ENCODE measurements at places on chromosomes 12 and 14.

- DNase-seq = no peak
Measured at GRCh38 chr14:33676135-33676566, 274.7 kb downstream of the EGLN3 start.

- DNase-seq = no peak
Measured at GRCh38 chr14:94089479-94089878, 8.4 kb downstream of the IFI27L1 start.

DNA sequence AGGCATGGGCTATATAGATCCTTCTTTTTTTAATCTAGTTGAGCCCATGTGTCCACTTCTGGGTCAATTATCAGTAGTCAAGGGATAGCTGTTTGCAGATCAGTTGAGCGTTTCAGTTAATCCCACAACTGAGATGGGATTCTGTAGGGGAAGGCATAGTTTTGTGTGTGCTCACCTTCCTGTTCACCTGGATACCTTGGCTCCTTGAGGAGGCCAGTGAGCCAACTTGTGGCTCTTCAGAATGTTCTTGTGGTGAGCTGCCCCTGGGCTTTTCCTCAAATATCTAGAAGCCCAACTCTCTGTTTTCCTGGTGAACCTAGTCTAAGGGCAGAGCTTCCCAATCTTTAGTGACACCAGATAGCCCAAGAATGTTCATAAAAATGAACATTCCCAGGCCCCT lies 302.9 kb upstream of the TBX3 start:
- DNase-seq = no peak

- no peak for DNase-seq
Measured at GRCh38 chr12:29492891-29493290, 4.6 kb downstream of the OVCH1 start.

- DNase-seq = no peak
Measured at GRCh38 chr14:56121816-56122215, 3.6 kb downstream of the PELI2 start.

DNA sequence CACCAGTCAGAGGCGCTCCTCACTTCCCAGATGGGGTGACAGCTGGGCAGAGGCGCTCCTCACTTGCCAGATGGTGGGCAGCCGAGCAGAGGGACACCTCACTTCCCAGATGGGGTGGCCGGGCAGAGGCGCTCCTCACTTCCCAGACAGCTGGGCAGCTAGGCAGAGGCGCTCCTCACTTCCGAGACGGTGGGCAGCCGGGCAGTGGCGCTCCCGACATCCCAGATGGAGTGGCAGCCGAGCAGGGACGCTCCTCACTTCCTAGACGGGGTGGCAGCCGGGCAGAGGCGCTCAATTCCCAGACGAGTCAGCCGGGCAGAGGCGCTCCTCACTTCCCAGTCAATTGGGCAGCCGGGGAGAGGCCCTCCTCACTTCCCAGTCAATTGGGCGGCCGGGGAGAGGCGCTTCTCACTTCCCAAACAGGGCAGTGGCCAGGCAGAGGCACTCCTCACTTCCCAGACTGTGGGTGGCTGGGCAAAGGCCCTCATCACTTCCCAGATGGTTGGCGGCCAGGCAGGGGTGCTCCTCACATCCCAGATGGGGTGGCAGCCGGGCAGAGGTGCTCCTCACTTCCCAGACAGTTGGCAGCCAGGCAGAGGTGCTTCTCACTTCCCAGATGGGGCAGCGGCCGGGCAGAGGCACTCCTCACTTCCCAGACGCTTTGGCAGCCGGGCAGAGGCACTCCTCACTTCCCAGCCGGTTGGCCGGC lies 143.8 kb upstream of the ARID2 start:
- DNase-seq = no peak

- no peak for DNase-seq
Measured at GRCh38 chr14:65565948-65566347, 153.4 kb downstream of the FUT8 start.

- DNase-seq = no peak
Measured at GRCh38 chr12:51874486-51874885, 13.4 kb upstream of the ANKRD33 start.

DNA sequence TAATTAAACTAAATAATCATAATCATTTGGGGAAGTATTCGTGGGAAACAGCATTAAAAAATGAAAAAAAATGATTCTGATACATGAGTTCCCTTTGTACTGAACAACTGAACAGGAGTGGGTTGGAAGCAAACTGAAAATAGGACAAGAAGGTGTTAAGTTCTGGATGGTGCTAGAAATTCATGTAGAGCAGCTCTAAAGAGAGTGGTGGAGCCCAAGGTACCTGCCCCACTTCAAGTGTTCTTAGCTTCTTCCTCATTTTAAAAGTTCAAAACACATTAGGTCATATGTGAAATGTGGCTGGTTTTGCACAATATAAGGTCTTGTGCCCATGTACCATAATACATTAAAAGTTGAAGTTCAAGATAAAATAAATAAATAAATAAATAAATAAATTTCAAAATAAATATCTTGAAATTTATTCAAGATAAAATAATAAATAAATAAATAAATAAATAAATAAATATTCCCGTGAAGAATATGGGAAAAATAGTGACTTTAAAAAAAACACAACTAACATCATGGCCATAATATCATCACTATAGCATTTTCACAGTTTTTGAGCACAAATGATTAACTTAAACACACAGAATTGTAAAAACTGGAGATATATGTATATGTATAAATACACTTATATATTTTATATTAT lies 191.5 kb upstream of the PRKD1 start:
- no peak for DNase-seq

GRCh38 chr12:114090211-114090610 lies 124.1 kb upstream of the RBM19 start:
- no peak for DNase-seq

DNA sequence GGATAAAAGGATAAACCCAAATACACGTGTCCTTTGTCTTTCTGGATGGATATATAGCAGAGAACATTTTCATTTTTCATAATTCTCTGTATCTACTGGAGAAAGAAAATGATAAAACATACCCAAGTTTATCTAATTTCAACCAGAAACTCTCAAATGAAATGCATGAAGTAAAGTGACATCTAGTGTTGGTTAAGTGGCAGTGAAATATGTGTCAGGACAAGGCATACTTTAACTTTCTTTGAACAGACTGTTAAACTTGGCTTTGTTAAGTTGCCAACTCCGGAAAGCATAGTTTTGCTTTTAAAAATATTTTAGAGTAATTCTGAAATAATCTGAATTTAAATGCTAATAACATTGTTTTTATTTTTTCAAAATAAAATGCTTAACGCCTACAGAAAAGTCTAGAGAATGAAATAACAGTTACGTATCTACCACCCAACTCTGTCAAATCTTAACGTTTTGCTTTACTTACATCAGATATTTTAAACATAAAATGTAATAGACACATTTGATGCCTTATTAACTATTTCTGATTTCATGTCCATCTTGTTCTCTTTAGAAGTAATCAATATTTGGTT lies 25.2 kb upstream of the NTN4 start:
- DNase-seq = no peak

DNA sequence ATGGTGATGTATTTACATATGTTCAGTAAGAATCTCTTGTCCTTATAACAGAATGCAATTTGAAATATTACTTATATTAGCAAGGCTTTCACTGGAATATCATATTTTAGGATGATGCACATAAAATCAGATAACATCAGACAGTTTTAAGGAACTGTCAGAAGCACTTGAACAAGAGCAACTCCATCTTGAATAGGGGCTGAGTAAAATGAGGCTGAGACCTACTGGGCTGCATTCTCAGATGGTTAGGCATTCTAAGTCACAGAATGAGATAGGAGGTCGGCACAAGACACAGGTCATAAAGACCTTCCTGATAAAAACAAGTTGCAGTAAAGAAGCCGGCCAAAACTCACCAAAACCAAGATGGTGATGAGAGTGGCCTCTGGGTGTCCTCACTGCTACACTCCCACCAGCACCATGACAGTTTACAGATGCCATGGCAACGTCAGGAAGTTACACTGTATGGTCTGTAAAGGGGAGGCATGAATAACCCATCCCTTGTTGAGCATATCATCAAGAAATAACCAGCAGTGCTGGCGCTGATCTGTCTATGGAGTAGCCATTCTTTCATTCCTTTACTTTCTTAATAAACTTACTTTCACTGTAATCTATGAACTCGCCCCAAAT lies 27.6 kb upstream of the ETV6 start:
- no peak for DNase-seq

GRCh38 chr12:101459642-101460346 lies 15.3 kb upstream of the SPIC start:
- no peak for DNase-seq

DNA sequence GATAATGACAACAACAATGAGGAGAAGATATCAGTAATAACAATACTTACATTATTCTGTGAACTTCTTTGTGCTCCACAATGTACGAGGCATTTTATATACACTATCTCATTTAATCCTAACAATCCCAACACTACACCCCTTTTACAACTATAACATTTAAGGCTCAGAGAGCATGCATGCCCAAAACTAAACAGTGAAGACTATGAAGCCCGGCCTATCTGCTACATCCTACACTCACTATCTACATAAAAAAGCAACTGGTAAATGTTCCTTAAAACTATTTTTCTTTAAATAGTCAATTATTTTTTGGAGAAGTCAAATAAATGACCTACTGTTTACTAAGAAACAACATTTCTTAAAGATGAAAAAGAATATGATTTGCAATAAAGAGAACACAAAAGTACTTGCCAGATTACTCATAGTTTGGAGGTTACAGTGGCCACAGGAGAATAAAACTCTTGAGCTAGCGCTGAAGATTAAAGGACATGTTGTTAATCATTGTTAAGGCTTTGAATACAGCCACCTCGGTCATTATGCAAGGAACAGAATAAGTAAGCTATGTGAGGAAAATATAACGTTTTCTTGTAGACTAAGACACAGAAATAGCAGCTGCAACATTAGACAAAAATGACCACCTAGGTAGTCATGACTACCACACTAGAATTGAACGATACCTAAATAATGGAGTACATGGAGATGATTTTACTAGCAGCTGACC lies 56.7 kb downstream of the EPS8 start:
- no peak for DNase-seq

DNA sequence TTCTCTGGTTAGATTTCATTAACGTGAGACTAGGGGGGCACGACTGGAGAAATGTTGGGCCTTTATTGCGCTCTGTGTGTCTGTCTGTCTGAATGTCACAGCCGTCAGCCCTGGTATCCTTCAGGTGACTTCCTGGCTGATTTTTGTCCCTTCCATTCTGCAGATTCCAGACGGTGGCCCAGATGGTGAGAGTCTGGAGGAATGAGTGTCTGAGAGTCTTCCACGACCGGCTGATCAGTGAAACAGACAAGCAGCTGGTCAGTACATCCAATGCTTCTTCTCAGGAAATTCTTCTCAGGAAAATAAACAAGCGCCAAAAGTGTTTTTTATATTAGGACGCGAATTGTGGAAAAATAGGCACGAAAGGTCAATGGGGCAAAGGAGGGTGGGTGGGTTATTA lies 93.5 kb downstream of the CCDC92 start:
- no peak for DNase-seq

- DNase-seq = no peak
Measured at GRCh38 chr12:92537290-92537960, 165.4 kb upstream of the PLEKHG7 start.

GRCh38 chr12:7143564-7143963 lies 13.4 kb downstream of the CLSTN3 start:
- no peak for DNase-seq

GRCh38 chr12:119136811-119137410 lies 41.8 kb upstream of the HSPB8 start:
- DNase-seq = no peak

GRCh38 chr14:75875958-75876357 lies 105.8 kb downstream of the TGFB3 start:
- no peak for DNase-seq

DNA sequence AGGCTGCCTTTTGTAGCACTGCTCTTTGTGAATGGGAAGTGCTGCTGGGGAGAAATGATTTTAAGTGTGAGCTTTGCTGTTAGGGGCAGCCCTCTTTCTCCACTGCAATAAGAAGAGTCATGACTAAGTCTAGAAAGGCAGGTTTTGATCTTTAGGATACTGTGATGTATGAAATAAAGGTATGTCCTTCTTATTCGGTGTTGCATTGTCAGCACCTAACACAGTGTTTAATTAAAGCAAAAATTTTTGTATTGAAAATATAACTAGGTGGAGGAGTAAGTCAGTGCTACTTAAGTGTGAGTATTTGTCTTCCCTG lies 81.5 kb downstream of the ETV6 start:
- DNase-seq = no peak

DNA sequence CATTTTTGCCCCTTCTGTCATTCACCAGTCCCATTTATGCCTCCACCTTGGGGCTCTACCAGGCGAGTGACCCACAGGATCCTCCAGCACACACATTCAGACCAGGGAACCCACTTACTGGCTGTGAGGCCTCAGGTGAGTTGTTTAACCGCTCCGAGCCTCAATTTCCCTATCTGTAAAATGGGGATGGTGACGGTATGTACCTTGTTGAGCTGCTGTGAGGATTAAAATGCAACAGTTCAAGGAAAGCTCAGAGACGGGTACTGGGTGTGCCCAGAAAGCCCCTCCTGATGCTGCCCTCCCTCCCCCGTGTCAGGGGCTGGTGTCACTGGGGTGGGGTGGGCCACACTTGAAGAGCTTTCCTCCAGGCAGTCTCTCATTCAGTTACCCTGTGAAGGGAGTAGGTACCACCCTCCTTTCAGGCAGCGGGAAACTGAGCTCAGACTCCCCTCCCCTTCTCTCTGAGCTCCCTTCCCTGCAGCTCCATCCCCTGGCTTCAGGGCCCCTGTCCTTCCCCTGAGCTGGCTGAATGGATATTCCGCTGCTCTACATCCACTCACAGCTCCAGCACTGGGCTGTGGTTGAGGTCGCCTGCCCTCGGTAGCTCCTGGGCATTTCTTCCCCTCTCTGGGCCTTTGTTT lies 1.4 kb upstream of the SERPINA1 start:
- no peak for DNase-seq

DNA sequence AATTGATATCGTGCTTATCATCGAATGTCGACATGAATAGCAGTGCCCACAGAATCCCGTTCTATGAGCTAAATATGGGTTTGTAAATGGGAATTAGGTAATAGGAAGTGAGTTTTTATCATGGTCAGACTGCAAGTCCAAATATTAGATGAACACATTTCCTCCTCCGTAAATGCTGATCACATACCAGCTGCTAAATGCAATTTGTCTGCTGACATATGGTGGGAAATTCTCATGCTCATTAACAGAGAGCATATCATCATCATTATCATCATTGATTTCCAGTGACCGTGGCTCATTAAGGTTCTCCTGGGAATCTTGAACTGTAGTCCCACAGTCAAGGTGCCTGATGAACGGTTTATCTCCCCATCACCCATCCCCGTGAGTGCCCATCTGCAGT lies 998.8 kb upstream of the TMEM132C start:
- no peak for DNase-seq

GRCh38 chr12:109687250-109687649 lies 26.4 kb upstream of the FAM222A start:
- DNase-seq = no peak

DNA sequence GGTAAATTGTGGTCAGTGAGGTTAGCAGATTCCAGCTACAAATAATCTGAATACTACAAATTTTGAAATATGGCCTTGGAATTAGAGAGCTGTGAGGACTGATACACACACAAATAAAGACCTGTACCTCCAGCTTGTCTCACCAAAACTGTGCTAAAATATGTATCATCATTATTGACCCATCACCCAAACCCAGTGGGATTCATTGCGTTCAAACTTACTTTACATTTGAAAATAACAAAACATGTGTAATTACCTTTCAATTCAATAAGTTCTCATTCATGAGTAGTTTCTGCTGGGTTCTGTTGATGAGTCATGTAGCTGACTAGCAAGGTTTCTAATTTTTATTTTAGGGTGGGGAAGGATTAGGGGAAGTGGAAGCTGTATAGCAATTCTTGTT lies 170.9 kb downstream of the MSRB3 start:
- no peak for DNase-seq

All from stimulated activated CD8-positive, alpha-beta memory T cell treated with anti-CD3 and anti-CD28 coated beads, Interleukin-7, amount 100 ng/mL, for 1 hour (primary cell).